Esophagus muscularis mucosa (tissue), 4 donors: ENCODE measurements at places on chromosomes 3 and 15.

- DNase-seq, result no peak
These were observed 54.9 kb upstream of the LYSMD4 start for GRCh38 chr15:99788156-99788555.

DNA sequence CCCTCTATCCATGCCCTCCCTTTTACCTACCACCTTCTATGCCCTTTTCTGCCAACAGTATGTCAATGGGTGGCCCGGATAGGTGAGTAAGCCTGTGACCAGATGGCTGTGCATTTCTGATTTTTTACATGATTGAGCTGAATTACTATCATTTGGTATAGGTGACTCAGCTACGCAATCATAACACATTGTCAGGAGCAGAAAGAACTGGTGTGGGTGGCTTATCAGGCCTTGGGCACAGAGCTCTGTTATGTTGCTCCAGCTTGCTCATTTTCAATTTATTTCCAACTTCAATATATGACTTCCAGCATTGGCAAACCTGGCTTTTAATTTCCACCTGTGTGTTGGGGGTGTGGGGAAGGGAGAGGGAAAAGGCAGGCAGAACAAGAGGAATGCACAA, 86.6 kb upstream of the AGBL1 start:
- no peak for DNase-seq

- DNase-seq, result no peak
These were observed 289.0 kb upstream of the RASGRP1 start for GRCh38 chr15:38853608-38854007.

DNA sequence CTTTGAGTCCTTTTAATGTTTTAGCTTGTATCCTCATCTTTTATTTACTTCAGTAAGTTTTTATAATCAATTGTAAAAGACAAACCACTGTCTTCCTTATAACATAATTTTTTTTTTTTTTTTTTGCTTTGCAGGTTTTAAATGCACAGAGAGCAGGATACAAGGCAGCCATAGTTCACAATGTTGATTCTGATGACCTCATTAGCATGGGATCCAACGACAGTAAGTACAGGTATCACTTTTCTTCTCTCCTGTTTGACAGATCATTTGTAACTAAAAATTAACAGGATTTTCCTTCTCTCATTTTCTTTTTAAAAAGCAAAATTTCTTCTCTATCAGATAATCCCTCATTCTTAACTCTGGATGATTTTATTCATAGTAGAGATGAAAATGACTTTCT, 75.4 kb downstream of the PFN2 start:
- no peak for DNase-seq
